Common myeloid progenitor, CD34-positive (primary cell): ENCODE measurements at places on chromosomes 3 and 15.

- DNase-seq: no peak
- no peaks in the 10 kb centered on the region for H3K36me3 ChIP-seq
- no peaks in the 10 kb centered on the region for H3K27me3 ChIP-seq
- no peaks in the 10 kb centered on the region for H3K4me1 ChIP-seq
Observed at GRCh38 chr3:133547432-133548041, 25.9 kb upstream of the CDV3 start.

- no peak for DNase-seq
- H3K27ac ChIP-seq: no peak overlapping the region
- peaks cover 14% of the 10 kb centered on the region for H3K4me1 ChIP-seq
- no peaks in the 10 kb centered on the region for H3K36me3 ChIP-seq
- H3K27me3 ChIP-seq: no peaks in the 10 kb centered on the region
Observed at GRCh38 chr15:25844981-25845680, 18.0 kb downstream of the ATP10A start.

GRCh38 chr3:149516920-149517319 is 42.4 kb downstream of the TM4SF4 start:
- H3K27ac ChIP-seq: no peak overlapping the region
- no peaks in the 10 kb centered on the region for H3K4me1 ChIP-seq
- H3K36me3 ChIP-seq: no peaks in the 10 kb centered on the region
- no peaks in the 10 kb centered on the region for H3K27me3 ChIP-seq
- no peak for DNase-seq

DNA sequence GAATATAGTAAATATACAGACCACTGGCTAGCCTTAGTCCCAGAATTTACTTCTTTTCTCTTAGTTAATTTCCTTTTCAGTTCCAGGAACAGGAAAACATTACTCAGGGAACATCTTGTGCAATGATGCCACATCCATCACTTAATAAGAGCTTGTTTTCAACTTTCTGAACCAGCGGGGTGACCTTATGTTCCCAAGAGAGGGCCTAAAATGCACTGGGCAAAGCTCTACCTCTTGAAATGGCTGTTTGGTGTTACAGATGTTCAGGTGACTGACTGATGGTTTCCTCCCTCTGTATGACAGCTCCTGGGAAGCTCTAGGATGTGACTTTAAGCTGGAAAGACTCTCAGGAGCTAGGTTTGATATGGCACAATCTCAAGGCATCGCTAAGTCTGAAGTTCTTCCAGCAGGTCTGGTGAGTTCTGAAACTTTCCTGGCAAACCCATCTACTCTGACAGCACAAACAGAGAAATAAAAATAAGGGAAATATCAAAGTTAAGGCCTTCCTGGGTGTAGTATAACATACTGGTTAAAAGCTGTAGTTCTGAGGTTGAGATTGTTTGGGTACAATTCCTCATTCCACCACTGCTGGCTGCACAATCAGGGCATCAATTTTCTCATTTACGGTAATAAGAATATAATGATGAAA is 98.6 kb downstream of the ZIC1 start:
- no peak for DNase-seq
- no peaks in the 10 kb centered on the region for H3K36me3 ChIP-seq
- H3K4me3 ChIP-seq: no peak overlapping the region
- H3K27me3 ChIP-seq: no peaks in the 10 kb centered on the region

- H3K36me3 ChIP-seq: no peaks in the 10 kb centered on the region
- peaks cover 2% of the 10 kb centered on the region for H3K4me1 ChIP-seq
- peaks cover 86% of the 10 kb centered on the region for H3K27me3 ChIP-seq
- no peak overlapping the region for H3K27ac ChIP-seq
- no peak for DNase-seq
Observed at GRCh38 chr15:96316953-96317629, 13.4 kb upstream of the NR2F2 start.

DNA sequence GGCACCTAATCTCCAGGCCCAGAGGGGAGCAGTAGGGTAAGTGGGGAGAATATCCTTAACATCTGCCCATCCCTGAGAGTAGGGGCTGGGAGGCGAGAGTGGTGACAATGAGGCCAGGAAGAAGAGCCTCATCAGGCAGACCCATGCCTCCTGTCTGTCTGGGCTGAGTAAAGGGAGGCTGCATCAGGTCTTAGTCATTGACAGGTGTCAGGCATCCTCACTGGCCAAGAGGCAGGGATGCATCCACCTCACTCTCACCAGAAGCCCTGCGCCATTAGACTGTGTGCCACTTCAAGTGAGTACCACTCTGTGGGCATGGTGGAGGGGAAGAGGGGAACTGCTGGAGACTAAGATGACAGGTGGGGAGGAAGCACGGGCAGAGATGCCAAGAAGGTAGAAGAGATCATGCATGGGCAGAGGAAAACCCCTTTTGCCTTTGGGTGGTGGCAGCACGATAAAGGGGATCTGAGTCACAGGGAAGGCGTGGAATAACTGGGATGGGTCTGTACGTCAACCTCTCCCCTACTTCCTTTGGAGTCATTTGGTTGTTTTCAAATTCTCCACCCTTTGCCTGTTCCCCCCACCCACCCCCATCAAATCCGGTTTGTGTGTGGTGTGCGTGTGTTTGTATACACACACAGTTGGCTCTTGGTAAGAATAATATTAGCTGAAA is 14.1 kb downstream of the ANAPC13 start:
- H3K36me3 ChIP-seq: peaks cover 2% of the 10 kb centered on the region
- H3K27ac ChIP-seq: no peak overlapping the region
- H3K4me1 ChIP-seq: no peaks in the 10 kb centered on the region
- no peak for DNase-seq
- H3K27me3 ChIP-seq: no peaks in the 10 kb centered on the region

DNA sequence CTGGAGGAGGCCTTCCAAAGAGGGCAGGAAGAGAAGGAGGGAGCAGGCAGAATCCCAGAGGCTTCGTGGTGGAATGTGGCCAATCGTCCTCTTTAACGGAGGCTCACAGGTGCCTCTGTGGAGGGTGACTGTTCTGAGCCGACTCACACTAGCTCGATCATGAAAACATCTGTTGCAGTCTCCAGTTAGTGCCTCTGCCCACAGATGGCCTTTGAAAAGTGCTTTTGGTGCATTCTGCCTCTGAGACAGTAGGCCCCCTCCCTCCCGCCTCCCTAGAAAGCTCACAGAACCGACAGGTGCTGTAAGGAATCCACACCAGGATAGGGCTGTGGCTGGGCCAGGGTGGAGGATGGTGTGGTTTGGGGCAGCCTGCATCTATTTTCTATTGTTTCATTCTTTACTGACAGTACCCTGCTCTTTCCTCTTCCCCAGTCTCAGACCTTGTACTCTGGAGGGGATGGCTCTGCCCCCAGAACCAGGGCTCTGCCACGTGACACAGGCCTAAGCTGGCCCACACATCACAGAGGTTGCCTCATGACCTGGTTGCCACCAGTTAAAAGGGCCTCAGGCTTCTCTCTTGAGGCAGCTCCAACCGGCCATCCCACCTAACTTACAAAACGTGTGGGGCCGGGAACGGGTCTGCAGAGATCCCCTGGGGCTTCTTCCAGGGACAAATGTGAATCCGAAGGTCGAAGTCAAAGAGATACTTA is 27.2 kb upstream of the PIGZ start:
- no peak for DNase-seq
- no peaks in the 10 kb centered on the region for H3K4me1 ChIP-seq
- no peak overlapping the region for H3K27ac ChIP-seq
- H3K27me3 ChIP-seq: no peaks in the 10 kb centered on the region

DNA sequence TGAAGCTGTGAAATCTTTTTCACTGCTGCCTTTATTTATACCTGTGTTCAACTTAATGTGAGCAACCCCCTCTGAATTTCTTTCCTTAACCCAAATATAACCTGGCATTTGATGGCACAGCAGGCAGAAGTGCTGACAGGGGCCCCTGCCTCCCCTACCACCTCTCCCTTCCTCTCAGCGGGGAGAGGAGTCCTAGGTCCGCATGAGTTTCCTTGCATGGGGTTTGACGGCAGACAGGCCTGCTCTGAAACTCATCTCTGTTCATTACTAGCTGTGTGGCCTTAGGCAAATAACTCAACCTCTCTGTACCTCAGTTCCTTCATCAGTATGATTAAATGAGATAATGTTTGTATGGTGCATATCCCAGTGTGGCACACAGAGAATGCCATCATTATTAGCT is 79.7 kb downstream of the SEC22A start:
- no peaks in the 10 kb centered on the region for H3K4me1 ChIP-seq
- no peak overlapping the region for H3K4me3 ChIP-seq
- DNase-seq: no peak
- no peaks in the 10 kb centered on the region for H3K36me3 ChIP-seq
